GM23248 (cell line): ENCODE measurements at places on chromosomes 6 and 20. TPM values are rescaled to one million over a fixed set of nuclear protein-coding genes. Genes with fewer than 3 reads are reported as not detected.

Gene MAP7
- 0.76 and 1.9 TPM in 2 replicates for total RNA-seq

Gene RWDD2A
- 4.4 and 6.1 TPM in 2 replicates for total RNA-seq

Gene CRISP2
- not detected in 2 replicates for total RNA-seq

Gene SPTLC3
- 1.1 and 5.5 TPM in 2 replicates for total RNA-seq

Gene UBE3D
- total RNA-seq = 2.1 and 7.1 TPM in 2 replicates

Gene RGS17
- 0.25 and 1.1 TPM in 2 replicates for total RNA-seq

Gene PNLDC1
- not detected in 2 replicates for total RNA-seq

Gene PRR18
- total RNA-seq = not detected in 2 replicates

Gene SPATS1
- not detected in 2 replicates for total RNA-seq

Gene PDSS2
- total RNA-seq = 10.3 and 12.5 TPM in 2 replicates

Gene C6orf141
- total RNA-seq = not detected in 2 replicates

Gene ZSCAN23
- total RNA-seq = 0.32 and 0.51 TPM in 2 replicates

Gene DCDC2
- not detected in 2 replicates for total RNA-seq

Gene GPR31
- total RNA-seq = not detected in 2 replicates

Gene CALHM6
- not detected in 2 replicates for total RNA-seq

Gene GPX5
- not detected in 2 replicates for total RNA-seq

Gene PXT1
- not detected in 2 replicates for total RNA-seq

Gene DDO
- not detected in 2 replicates for total RNA-seq

Gene PRKN
- 0.63 and 2.3 TPM in 2 replicates for total RNA-seq

Gene SIRPB2
- not detected in 2 replicates for total RNA-seq

Gene ARFGEF3
- 0.11 and 0.13 TPM in 2 replicates for total RNA-seq

Gene HLA-E
- 190 and 203 TPM in 2 replicates for total RNA-seq

Gene TM9SF4
- total RNA-seq = 40.3 and 41.3 TPM in 2 replicates

Gene SRSF6
- total RNA-seq = 44.0 and 44.8 TPM in 2 replicates

Gene HSPA1L
- 1.3 and 1.7 TPM in 2 replicates for total RNA-seq

Gene ZC2HC1B
- not detected in 2 replicates for total RNA-seq

Gene EDN1
- total RNA-seq = 1.8 and 6.3 TPM in 2 replicates

Gene EPHA7
- not detected in 2 replicates for total RNA-seq

Gene KHDC1L
- total RNA-seq = not detected in 2 replicates

Gene PGK2
- total RNA-seq = not detected in 2 replicates

Gene OR12D3
- not detected in 2 replicates for total RNA-seq

Gene HCK
- total RNA-seq = not detected in 2 replicates

Gene LRFN2
- total RNA-seq = not detected in 2 replicates

Gene GLP1R
- total RNA-seq = not detected in 2 replicates

Gene RBL1
- total RNA-seq = 7.0 and 16.6 TPM in 2 replicates

Gene CRIP3
- not detected in 2 replicates for total RNA-seq

Gene ISM1
- total RNA-seq = not detected in 2 replicates

Gene SSTR4
- not detected in 2 replicates for total RNA-seq

Gene FAM184A
- total RNA-seq = not detected in 2 replicates

Gene HLA-DPA1
- total RNA-seq = 0.89 and 2.5 TPM in 2 replicates

Gene MOG
- not detected in 2 replicates for total RNA-seq

Gene DNAJC5
- 68.0 and 70.9 TPM in 2 replicates for total RNA-seq

Gene SLC22A2
- not detected in 2 replicates for total RNA-seq

Gene LKAAEAR1
- total RNA-seq = 3.7 TPM in 1 of 2 replicates, not detected in the other

Gene SOX18
- not detected in 2 replicates for total RNA-seq

Gene KIAA0408
- total RNA-seq = 1.4 and 3.2 TPM in 2 replicates

Gene LY6G6F
- total RNA-seq = not detected in 2 replicates

Gene PKIB
- total RNA-seq = 1.3 TPM in 1 of 2 replicates, not detected in the other
